ENCODE measurements at places on chromosomes 2 and 18.

GRCh38 chr2:229003256-229003655, 267.8 kb downstream of the PID1 start:
- DNase-seq, result no peak

DNA sequence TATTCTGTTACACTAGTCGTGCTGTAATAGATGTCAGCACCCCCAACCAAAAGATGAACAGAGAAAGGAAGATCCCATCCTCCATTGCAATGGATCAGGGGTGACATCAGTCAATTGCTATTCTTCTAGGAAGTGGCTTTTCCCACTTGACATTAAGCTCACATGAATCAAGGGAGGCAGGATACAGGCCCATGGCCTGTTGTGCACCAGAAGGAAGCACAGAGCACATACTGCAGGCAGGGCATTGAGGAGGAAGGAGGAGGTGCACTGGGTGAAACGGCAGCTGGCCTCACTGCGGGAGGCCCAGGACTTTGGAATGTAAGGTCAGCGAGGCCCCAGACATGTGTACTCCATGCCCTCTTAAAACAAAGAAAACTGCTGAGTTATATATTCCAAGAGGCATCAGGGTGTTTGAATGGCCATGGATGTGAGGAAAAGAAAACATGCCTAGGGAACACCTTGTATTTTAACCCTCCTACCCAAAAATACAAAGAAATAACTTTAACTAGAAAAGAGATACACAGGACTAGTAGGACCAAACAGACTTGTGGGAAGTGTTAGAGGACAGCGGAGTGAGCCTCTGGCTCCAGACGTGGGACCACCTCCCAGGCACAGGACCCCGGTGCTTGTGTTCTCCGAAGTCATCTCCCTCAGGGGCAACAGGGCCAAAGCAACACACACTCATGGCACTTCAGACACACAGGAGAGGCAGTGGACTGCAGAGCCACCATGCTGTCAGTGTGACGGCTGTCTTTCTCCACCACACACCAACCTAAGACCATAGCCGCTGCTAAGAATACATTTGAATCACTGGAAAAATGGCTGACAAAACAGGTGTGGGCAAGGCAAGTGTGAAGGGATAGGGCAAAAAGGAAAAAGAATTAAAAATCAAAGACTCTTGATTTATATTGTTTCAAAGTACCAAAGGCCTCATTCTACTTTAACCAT, 51.4 kb upstream of the RIOK3 start:
- DNase-seq, result no peak

DNA sequence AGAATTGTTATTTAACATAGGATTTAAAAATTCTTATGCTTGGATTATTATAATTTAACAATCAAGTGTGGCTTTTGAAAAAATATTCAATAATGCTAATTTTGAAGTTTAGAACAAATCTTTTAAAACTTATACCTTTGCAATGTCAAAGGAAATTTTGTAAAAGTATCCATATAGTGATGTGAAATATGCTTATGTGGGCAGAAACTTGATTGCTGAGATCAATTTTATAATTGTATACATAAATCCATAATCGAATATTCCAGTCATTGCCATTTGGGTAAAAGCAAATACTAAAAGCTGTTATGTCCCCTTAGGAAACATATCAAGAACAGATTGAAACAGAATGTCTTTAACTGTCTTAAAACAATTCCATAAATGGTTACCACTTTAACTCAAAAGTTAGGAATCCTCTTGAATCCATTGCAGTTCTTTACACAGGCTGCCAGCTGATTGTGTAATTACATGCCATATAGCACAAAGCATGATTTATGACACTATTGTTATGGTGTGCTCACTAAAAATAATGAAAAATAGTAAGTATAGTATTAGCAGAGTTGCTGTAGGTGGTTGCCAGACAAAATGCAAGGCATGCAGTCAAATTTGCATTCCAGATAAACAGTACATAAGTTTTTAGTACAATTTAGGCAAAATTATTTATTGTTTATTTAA, 24.2 kb downstream of the PLCL1 start:
- DNase-seq, result no peak

- DNase-seq, result no peak
These were observed 143.3 kb downstream of the MREG start for GRCh38 chr2:215870088-215870490.

DNA sequence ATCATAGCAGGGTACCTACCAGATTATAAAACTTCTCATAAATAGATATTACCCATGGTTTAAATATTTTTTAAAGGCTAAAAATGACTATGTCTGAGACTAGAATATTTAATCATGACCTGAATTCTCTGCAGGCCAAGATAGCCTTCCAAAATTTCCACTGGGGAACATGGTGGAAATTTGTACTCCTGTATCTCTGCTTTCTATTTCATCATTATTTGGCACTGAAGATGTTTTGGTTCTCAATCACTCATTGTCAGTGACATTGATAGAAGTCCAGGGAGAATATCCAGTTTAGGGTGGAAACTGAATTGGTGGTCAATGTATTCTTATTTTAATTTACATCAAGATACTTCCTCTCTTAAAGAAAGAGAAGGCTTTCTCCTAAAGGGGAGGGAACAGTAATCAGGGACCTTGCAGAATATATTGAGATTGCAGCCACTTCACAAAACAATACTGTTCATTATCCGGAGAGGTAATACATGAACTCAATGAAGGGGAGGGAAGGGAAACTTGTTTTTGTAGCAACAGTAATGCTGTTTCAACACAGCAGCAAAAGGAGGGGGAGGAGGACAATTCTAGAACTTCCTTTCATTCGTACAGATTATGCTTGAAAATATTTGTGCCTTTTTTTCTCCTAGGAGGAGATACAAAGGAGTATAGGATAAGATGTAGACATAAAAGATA, 34.1 kb downstream of the EEF1B2 start:
- no peak for DNase-seq

- no peak for DNase-seq
These were observed 39.3 kb upstream of the GYPC start for GRCh38 chr2:126616606-126617069.

- no peak for DNase-seq
These were observed 11.3 kb upstream of the YPEL5 start for GRCh38 chr2:30135541-30135940.

- no peak for DNase-seq
These were observed 48.1 kb downstream of the PLB1 start for GRCh38 chr2:28544036-28544346.

DNA sequence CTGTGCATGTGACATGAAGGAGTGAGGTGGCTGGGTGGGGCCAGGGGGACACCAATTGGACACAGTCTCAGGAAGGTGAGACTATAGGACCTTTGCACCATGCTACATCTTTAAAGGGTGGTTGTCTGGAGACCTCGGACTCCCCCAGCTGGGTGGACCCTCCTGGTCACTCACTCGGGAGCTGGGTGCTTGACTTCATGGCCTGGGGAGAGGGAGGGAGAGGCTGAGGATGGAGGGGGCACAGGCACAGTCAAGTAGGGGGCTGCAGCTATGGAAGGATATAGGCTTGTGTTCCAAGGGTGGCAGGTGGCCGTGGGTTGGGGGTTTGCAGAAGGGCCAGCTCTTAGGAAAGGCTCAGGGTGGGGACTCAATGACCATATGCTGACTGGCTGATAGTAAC, 7.1 kb upstream of the CELF4 start:
- no peak for DNase-seq

DNA sequence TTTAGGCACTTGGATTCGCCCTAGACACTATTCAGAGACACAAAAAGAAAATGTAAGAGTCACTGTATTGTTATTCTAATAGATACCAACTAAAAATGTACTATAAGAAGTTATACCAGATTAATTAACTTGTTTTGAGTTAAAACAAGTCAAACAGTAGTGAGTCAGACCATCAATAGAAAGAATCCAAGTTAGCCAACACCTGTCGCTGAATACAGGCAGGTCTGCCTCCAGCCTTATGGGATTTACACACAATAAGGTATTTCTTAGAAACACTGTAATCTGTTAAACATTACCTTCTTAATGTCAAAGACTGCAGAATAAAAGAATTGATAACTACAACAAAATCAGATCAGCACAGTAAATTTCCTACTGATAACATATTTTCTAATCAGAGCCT, 181.4 kb downstream of the DYM start:
- DNase-seq, result no peak

GRCh38 chr2:46461709-46462171, 17.6 kb upstream of the TMEM247 start:
- DNase-seq, result no peak

GRCh38 chr2:139155991-139156390, 375.8 kb upstream of the NXPH2 start:
- DNase-seq, result no peak

- DNase-seq, result no peak
These were observed 232.8 kb upstream of the EPAS1 start for GRCh38 chr2:46064396-46064795.

DNA sequence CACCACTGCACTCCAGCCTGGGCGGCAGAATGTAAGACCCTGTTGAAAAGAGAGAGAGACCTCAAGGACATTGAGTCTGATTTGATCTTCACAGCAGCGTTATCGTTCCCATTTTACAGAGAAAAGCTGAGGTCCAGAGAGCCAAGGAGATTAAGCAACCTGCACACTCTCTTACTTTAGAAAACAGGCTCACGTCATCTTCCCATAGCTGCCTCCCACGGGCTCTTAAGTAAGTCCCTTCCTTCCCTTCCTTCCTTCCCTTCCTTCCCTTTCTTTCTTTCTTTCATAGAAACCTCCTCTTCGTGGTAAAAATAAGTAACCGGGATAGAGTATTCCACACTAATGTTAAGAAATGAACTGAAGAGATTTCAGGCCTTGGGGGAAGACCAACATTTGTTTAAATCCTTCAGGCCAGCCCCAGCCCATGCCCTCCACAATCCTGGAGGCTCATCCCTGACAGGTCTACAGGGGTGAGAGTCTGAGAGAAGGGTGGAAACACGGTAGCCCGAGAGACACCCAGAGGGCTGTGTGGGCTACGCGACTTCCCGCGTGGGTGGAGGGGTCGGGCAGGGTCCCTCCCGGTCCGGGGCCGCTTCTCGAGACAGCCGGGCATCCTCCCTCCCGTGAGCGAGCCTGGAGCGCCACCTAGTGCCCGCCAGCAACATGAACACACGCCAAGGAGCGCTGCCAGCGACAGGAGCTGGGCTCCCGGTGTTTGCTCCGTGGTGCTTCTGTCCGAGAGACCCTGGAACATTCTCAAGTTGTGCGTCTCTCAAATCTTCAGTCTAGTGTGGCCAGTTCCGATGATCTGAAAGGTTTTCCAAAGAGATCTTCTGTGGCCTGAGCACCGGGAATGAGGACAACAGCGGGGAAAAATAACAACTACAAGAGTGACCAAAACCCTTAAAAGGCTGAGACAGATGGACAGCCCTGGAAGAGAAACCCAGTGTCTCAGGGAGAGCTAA, 160.3 kb downstream of the INO80D start:
- DNase-seq, result peak; percentile 26

- no peak for DNase-seq
These were observed 35.8 kb downstream of the LOXHD1 start for GRCh38 chr18:46621111-46621766.

DNA sequence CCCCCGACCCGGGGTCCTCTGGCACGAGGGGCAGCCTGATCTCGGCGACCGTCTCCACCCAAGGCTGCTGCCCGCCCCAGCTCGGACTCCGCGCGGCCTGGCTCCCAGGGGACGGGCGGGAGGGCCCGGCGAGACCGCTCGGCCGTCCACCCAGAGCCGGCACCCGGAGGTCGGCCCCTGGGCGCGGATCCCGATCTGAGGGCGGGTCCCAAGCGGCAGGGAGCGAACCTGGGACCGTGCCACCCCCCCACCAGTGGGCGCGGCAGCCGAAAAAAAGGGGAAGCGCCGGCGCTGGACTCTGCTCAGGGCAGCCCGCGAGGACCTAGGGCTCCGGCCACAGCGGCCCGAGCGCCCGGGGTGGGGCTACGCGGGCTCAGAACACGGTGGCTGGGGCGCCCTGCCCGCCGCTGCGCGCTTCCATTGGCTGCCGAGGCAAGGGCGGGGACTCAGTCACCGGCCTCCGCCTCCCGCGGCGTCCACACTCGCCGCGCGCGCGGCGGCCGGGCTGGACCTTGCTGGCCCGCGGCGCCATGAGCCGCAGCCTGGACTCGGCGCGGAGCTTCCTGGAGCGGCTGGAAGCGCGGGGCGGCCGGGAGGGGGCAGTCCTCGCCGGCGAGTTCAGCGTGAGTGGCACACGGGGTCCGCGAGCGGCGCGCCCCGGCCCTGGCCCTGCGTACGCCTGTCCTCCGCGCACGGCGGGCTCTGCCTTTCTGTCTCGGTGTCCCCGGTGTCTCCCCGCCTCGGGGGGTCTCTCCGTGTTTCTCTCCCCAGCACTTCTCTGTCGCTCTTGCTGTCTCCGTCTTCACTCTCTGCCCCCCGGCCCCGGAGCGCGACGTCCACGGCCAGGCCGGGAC, at the start of gene PTPN18:
Gene PTPN18 (plus strand): TSS at position 479 of the 854 bp plus-strand sequence. CDS start 52 bp downstream, at position 531.
- peak; percentile 49 for DNase-seq

DNA sequence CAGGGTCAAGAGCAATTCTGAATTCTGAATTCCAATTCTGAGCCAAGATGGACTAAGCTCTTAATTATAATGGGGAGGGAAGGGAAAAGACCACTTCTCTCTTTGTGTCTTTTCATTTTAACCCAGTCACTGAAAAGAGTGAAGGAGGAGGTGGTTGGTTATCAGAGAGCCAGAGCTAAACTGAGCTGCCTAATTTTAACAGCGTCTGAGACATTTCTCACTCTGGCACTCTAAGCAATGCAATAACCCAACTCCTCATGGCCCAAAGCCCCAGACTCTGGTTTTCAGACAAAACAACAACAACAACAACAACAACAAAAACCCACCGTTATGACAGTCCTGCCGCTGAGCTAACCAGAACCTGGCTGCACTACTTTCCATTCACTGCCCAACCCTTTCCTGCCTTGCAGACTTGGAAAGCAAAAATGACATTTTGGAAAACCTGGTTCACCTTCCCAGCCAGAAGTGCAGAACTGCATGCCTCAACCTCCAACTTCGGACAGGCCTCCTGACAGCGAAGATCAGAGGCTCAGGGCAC, 1.0 kb downstream of the CHST10 start:
- DNase-seq, result no peak

DNA sequence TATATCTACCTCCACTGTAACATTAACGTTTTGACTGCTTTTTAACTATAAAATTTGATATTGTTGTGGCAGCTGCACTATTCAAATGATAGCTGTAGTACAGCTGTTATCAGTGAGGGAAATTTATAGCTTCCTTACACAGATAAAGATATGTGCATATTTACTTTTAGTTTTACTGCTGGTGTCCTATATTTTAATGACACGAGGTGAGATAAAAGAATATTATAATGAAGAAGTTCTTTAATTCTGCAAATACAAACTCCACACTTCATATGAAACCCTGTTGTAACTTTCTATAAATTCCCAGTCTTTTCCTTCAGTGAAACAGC, 427.8 kb upstream of the ZEB2 start:
- DNase-seq, result no peak

- DNase-seq, result peak; percentile 77
These were observed 94.3 kb downstream of the HNRNPLL start for GRCh38 chr2:38508311-38509039.

GRCh38 chr2:26241928-26242436, 2.5 kb downstream of the HADHA start:
- no peak for DNase-seq

DNA sequence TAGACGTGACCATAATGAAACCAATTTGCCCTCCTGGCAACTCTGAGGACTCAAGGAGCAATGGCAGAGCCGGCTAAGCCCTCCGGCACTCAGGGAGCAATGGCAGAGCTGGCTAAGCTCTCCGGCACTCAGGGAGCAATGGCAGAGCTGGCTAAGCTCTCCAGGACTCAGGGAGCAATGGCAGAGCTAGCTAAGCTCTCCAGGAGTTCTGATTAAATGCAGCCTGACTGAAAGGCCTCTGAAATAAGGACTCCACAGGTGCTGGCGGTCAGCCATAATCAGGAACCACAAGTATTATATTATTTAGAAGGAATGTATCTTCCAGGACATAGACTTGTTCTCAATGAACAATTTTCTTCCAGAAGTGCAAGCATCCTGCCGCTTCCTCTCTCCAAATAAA, 65.2 kb downstream of the C2orf76 start:
- no peak for DNase-seq
